Kidney tubule cell (primary cell): ENCODE measurements at places on chromosomes 12 and 14.

GRCh38 chr14:37610945-37611523 is 15.6 kb downstream of the TTC6 start:
- DNase-seq = no peak

- DNase-seq = peak; percentile 43
These were observed 171.2 kb downstream of the ZFP36L1 start for GRCh38 chr14:68621400-68622365.

- DNase-seq = no peak
These were observed 1.1 kb downstream of the PAPOLA start for GRCh38 chr14:96503306-96503679.

- no peak for DNase-seq
These were observed 12.0 kb upstream of the AMN start for GRCh38 chr14:102910442-102910841.

DNA sequence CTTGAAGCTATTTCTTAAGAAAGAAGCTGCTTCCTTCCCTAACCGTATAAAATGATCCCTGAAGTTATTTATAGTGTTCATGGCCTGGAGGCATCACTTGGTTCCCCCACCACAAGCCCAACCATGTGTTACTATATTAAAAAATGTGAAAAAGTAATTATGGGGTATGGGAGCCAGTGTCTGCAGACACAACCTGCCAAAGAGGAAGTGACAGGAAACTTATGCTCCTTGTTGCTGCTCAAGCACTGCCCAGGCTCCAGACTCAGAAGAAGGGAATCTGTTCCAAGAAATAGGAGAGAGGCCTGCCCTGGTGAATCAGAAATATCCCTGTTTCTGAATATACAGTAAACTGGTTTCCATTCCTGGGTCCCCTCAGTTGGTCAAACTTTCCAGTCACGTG is 217.2 kb upstream of the BMP4 start:
- peak; percentile 17 for DNase-seq
